ENCODE measurements at places on chromosomes 1 and 21.

DNA sequence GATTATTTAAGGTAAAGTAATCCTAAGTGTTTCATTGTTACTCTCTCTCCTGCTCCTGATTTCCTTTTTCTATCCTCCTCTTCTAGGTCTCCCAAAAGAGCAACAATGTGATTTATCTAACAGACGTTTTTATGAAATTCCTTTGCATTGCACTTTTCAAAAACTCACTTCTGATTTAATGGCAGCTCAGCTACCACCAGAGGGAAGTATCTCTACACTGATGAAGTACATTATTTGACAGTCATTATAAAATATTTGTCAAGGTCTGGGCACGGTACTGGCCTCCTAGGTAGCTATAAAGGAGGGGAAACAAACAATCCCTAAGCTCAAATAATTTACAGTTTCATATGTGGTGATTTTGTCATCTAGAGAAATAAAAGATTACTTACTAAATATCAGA is 15.6 kb downstream of the TMPRSS15 start:
- no peak for DNase-seq

GRCh38 chr1:184820956-184821355 is 66.3 kb upstream of the EDEM3 start:
- no peak for DNase-seq

DNA sequence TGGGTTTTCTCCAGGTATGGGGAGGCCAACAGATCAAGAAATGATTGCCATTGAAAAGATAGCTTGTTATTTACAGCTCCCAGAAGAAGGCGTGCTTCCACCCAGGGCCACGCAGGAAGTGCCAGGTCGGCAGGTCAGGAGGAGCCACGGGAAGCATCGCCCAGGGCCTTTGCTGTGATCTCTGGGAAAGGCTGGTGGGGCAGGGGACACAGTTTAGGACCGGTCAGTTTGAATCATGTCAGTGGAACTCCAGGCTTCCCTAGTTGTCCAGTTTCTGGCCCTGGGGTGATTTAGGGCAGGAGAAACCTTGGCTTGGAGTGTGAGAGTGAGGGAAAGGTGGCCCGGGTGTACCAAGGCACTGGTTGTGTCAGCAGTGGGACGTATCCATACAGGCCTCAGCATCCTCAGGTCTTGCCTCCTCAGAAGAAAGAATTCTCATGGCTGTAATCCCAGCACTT is 11.4 kb downstream of the PLA2G5 start:
- no peak for DNase-seq

- no peak for DNase-seq
Measured at GRCh38 chr1:114207635-114208034, 54.0 kb upstream of the SYT6 start.

- no peak for DNase-seq
Measured at GRCh38 chr1:31763671-31764311, 349 bp downstream of the ADGRB2 start.

GRCh38 chr1:160830321-160831153 is 32.1 kb downstream of the CD244 start:
- no peak for DNase-seq

GRCh38 chr1:167808104-167808503 is 86.3 kb downstream of the MPZL1 start:
- DNase-seq, result no peak

DNA sequence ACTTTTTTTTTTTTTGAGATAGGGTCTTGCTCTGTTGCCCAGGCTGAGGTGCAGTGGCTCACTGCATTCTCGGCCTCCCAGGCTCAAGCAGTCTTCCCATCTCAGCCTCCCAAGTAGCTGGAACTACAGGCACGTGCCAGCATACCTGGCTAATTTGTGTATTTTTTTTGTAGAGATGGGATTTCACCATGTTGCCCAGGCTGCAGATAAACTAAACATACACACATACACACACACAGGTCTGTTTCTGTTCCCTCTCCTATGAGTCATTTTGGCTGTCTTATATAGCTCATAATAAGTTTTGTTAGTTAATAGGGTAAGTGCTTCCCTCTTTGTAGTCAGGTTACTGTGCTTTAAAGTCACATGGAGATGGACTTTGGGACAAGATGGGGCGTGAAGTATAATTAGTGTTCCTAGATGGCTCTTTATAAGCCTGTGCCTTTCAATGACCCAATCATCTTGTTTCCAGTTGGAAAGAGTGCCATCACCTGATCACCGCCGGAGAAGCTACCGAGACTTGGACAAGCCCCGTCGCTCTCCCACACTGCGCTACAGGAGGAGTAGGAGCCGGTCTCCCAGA is 9.1 kb downstream of the PRPF38A start:
- no peak for DNase-seq

- no peak for DNase-seq
Measured at GRCh38 chr1:153880962-153881361, 41.8 kb downstream of the GATAD2B start.

- no peak for DNase-seq
Measured at GRCh38 chr1:76494807-76495206, 372.5 kb upstream of the ST6GALNAC5 start.

- no peak for DNase-seq
Measured at GRCh38 chr1:234659538-234659937, 49.6 kb upstream of the IRF2BP2 start.

GRCh38 chr1:221149111-221149510 is 269.9 kb downstream of the HLX start:
- no peak for DNase-seq

GRCh38 chr1:173413271-173413707 is 63.8 kb upstream of the PRDX6 start:
- DNase-seq, result no peak
